ENCODE measurements at places on chromosomes 6 and 20.

DNA sequence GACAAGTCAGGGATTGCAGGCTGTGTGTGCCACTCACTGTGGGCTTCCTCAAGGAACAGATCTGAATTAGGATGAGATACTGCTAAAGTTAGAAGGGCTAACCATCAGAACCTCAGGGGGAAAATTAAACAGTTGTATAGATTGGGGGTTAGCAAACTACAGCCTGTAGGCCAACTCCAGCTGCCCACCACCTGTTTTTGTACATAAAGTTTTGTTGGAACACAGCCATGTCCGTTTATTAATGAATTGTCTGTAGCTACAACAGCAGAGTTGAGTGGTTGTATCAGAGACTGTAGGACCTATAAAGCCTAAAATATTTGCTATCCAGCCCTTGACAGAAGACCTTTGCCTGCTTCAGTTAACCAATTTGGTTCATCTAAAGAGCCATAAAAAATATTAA is 127.2 kb upstream of the ECI2 start:
- no peak for DNase-seq

DNA sequence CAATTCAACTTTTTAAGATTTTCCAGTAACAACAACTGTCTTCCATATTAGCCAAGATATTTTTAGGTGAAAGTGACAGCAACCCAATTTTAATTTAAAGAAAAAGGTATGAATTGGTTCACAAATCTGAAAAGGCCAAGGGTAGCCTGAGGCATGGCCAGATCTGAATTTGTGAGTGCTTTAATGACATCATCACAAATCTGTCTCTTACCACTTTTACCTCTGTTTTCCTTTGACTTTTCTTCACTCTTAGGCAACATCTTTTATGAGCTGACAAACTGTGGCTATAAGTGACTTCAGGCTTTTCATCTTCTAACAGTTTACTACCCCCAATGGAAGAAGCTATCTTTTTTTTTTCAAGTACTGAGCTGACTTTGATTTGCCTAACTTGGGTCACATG is 44.5 kb upstream of the PKIB start:
- no peak for DNase-seq

- DNase-seq: no peak
These were observed 47.1 kb downstream of the HLA-F start for GRCh38 chr6:29770306-29770705.

DNA sequence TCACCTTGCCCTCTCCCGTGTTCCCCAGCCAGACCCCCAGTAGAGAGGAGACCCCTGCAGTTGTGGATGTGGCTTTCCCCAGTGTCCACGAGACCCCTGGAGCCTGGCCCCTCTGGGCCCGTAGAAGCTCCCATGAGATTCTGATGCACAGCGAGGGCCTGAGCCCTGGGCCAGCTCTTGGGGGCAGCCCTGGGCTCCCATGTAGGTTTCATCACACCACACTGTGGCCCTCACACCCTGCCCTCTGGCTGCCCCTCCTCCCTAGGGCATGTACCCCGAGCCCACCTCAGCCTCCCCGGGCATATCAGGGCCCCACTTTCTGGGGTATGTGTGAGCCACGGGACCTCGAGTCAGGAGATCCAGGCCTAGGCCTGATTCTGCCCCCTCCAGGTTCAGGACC is 7.0 kb upstream of the CHRNA4 start:
- no peak for DNase-seq

GRCh38 chr6:15380351-15380750 is 134.5 kb downstream of the JARID2 start:
- DNase-seq: no peak

DNA sequence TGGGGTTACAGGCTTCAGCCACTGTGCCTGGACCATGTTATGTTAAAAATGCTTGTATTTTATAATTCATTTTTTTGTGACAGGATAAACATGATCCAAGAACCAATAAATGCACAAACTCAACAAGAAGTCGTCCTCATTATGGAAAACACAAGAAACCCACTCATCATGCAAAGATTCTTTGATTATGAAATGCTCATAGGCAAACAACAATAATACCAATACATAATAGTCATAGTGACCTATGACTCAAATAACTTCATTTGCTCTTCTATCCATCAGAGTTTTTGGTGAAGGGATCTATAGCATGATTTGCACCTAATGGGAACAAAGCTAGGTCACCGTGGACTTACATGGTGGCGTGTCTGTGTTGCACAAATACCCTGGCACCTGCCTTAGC is 217.1 kb upstream of the THEMIS start:
- DNase-seq: no peak

DNA sequence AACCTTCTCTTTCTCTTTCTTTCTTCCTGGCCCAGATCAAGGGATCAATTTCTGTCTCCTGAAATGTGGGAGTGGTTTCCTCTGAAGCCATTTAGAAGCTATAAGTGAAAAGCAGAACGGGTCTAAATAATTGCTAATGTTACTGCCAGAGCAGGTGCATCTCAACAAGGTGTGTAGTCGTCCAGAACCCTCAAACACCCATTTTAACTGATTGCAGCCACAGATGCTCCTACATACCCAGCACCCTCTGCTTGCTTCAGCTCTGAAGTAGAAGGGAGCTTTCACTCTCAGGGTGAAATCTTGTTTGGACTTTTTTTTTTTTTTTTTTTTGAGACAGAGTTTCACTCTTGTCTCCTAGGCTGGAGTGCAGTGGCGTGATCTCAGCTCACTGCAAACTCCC is 592.1 kb upstream of the ARID1B start:
- no peak for DNase-seq

DNA sequence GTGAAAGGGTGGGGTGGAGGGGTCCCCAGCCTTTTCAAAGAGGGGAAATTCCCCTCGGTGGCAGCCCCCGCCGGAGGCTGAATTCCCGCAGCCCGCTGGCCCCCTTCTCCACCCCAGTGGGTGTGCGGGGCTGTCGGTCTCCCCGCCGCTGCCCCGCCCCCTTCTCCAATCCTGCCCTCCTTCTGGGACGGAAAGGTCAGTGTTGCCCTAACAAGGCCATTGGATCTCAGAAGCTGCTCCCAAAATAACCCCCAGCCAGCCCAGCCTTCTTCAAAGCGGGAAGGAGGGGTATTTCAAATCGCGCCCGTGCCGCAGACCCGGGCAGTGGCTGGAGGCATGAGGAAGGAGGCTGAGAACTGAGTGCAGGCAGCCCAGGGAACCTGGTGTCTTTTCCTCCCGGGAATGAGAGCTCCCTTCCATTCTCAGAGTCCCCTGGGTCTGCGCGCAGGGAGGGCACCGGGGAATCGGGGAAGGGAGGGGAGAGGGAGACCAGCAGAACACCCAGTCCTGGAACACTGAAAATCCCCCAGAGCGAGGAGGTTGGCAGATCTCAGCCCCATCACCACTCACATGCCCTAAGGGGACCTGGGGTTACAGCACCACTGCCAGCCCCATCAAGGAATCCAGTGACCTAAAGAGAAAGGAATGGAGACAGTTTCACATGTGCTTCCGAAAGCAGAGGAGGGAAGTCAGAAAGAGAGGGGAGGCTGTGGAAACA is at the start of gene JPH2:
Gene JPH2 (minus strand): TSS at position 135 of the 718 bp plus-strand sequence. CDS start 483 bp downstream, outside the sequence.
- DNase-seq: no peak

- DNase-seq: no peak
These were observed 10.3 kb upstream of the TCP11 start for GRCh38 chr6:35151466-35151865.

DNA sequence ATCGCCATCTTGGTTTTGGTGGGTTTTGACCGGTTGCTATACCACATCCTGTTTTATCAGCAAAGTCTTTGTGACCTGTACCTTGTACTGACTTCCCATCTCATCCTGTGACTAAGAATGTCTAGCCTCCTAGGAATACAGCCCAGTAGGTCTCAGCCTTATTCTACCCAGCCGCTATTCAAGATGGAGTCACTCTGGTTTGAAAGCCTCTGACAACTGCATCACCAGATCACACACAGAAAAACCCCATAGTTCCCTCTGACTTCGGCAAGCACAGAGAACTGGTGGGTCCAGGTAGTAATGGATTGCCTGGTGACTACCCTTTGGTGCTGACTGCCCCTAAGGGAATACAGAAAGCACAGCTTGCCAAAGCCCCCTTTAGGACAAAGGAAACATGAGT is 10.3 kb upstream of the RSPH4A start:
- no peak for DNase-seq

DNA sequence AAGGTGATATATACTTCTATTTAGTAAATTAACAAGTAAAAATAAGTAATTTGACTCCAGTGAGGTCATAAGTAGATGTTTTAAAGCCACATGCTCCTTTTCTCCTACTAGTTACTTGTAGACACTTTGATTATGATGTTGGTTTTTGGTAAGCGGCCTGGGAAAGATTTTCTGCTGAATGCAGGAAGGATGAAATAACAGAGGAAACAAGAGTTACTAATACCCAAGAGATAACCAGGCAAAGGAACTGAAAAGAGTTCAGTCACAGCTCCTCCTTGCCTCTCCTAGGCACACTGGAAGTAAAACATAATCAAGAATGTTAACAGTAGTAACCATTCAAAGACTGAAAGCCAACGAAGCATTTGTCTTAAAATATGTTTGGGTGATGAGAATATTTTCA is 203.3 kb downstream of the RNGTT start:
- DNase-seq: no peak

DNA sequence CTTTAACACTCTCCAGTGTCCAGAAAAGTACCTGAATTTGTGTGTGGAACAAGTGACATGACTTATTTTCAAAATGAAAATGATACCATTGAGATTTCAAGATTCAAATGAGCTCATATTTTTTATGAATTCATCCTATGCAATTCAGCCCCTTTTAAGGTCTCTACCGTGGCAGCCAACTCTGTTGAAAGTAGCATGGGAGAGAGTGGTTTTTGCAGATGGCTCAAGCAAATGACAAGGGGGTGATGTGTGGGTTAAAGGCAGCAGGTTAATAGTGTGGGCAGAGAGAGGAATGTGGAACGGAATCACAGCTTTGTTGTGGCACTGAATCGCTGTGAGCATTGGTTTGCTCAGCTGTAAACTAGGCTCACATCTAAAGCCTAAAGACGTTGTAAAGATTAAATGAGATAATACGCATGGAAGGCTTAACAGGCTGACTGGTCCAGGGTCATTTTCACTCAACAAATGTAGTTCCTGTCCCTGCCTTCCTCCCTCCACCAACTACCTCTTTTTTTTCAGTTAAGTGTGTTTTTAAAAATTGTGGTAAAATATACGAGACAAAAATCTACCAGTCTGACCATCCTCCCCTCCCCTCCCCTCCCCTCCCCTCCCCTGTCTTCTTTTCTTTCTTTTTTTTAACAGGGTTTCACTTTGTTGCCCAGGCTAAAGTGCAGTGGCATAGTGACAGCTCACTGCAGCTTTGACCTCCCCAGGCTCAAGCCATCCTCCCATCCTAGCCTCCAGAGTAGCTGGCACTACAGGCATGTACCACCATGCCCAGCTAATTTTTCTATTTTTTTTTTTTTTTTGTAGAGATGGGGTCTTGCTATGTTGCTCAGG is 114.7 kb upstream of the ZNF217 start:
- DNase-seq: peak; percentile 13

- DNase-seq: no peak
These were observed 18.0 kb downstream of the SRSF3 start for GRCh38 chr6:36612101-36612625.

GRCh38 chr20:51749674-51750036 is 18.5 kb downstream of the ATP9A start:
- no peak for DNase-seq

- no peak for DNase-seq
These were observed 397.3 kb upstream of the NRSN1 start for GRCh38 chr6:23728707-23729106.

DNA sequence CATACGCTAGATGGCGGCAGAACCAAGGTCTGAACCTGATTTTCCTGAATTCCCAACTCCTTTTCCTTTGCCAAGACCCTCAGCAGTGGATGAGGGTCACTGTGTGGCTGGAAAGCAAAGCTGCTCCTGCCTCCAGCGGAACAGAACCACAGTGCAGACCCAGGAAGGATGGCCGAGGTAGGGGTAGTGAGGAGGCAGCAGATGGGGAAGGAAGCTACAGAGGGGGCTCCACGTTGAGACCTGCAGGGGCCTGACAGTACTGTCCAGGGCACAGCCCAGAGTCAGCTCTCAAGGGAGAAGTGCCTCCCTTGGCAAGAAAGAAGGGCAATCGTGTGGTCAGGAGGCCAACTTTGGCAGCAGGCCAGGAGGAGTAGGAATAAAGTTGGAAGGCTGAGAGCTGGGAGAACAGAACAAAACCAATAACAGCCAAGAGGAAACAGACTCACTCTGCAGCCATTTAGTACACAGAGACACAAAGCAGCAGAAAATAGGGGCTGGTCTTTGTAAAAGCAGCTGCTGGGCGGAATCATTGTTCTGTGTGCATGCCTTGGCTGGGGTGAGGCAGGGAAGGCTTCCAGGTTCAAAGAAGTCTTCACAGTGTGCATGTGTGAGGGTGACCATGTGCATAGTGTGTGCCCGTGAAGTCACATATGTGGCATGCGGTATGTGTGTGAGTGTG is 3.1 kb downstream of the GABRR2 start:
- DNase-seq: no peak

DNA sequence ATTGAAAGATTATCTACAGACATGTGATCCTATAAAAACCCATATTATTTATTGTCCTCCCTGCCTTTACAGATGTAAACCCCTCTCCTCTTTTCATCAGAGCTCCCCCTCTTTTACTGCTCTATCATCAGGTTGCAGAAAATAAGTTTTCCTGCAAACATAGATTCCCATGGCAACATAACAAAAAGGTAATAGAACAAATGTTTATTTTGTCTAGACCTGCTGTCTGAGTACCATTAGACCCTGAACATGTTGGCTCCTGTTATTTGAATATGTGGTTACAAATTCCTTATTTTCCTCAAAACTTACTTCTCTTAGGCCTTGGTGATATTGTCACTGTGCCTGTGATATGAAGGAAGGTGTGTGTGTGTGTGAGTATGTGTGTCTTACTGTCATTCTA is 11.5 kb downstream of the MAPK14 start:
- no peak for DNase-seq

GRCh38 chr6:23246896-23247295 is 677.5 kb downstream of the HDGFL1 start:
- DNase-seq: no peak

DNA sequence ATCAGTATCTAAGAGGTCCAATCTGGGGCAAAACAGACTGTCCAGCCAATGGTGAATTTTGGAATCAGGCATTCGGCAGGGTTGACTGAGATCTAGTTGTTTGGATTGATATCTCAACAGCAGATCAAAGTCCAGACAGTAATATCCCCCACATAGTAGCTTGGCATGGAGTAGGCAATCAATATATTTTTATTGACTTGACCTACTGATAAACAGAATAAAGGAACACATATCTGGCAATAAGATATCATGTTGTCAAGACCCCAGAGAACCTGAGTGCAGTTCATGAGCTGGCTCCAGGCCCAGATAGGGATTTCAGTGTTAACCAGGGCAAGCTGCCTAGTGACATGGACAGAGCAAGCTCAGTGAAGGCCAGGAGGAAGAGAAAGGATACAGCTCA is 34.4 kb downstream of the TNFAIP3 start:
- no peak for DNase-seq
